Stimulated activated CD8-positive, alpha-beta memory T cell treated with anti-CD3 and anti-CD28 coated beads, Interleukin-4, amount 100 ng/mL, for 4 hours (primary cell): ENCODE measurements at places on chromosomes 5 and 9.
A peak's percentile ranks its signal among the peaks of the same experiment; 100 is the strongest.

DNA sequence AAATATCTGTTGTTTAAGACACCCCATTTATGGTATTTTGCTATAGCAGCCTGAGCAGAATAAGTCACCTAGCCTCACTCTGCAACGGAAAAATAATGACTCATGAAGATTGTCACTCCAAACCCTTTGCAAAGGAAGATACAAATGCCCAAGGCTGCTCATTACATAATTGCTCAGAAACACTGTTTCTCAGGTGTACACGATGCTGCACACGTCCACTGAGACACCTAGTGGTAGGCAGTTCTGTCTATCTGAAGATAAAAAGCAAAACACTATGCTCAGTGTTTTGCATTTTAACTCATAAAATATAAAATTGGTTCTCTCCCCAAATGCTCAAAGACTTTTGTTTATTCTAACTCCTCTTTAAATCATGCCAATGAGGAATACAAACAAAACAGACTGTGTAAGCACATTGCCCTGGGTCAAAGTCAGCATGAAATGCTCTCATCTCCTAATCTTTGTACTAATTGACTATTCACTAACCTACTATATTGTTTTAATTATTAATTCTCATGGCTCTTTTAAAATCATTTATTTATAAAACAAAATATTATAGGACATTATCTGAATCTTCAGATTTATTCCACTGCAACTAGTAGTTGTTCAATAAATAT is 7.7 kb upstream of the TSLP start:
- DNase-seq, result no peak

DNA sequence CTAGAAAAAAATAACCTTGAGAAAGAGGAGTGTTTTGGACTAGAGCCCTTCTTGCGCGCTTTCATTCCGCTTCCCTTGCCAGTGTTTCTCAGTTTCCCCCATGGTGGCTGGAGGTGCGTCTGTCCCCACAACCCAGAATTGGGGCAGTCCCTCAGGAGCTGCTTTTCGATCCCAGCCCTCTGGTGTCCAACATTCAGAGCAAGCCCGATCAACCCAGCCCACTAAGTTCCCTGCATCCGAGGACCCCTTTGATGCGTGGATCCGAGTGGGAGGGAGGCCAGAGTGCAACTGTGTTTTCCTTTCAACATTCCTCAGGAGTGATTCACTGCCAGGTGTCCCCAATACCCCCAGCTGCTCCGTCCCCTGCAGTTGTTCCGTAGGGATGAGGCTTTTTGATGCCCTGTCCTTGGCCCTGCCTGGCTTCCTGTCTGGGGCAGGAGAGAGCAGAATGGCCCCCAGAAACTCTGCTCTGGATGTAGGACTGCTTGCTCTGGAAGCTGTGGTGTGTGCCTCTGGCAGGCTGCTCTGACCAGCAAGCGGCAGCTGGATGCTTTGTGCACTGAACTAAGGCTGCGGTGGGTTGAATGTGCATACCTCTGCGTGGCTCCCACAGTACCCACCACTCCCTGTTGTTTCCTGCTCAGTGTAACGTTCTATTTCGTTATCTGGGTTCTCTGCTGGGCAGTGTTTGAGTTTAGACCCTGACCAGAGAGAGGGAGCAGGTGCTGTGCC is 117.5 kb downstream of the BOD1 start:
- no peak for DNase-seq

DNA sequence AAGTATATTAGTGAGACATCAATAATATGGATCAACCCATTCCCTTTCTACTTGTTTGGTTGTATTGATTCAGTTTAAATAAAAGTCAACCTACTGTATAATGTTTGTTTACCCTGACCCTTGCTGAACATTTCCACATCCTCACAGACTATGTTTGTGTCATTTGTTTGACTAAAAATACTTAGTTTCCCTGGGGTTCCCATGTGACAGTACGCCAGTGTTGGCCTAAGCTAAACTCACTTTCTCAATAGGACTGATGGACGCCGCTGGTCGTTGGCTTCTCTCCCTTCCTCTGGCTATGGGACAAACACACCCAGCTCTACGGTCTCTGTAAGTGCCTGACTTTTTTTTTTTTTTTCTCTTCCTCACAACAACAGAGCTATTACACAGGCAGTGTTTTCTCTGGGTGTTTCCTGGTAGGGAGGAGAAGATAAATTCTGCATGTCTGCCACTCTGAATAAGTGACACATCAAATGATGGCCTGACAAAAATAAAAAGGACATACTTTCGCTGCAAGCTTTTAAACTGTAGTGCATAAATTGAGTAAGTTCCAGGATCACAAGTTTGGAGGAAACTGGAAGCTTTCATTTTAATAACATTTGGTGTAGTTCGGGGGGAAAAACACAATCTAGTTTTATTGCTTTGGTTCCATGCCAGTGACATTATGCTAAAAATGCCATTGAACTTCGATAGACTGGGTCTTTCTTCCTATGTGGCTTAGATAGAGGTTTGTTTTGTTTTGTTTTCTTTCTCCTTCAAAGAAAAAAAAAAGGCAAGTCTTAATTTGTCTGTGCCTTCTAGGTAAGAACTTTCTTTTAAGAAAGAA is 101.0 kb downstream of the CD180 start:
- DNase-seq, result no peak

- DNase-seq, result no peak
Measured at GRCh38 chr9:86778761-86779160, 168.5 kb downstream of the GAS1 start.

GRCh38 chr5:65925044-65925600 is 1.3 kb upstream of the ERBIN start:
- DNase-seq, result peak; percentile 62

DNA sequence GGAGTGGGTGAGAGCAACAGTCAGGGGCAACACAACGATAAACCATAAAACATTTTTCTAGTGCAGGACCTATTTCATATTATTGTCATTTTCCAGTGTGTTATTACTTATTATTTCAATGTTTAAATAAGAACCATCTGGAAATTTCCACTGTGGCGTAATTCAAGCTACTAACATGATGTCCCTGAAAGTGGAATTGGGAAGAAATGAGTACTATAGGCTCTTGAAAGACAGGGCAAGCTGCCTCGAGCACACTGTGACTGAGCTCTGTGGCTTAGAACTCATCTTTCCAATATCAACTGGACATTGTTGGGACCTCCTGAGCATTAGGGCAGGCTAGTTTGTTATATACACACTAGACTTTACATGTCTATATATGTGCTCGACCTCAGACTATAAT is 182.9 kb upstream of the RIOK2 start:
- no peak for DNase-seq

DNA sequence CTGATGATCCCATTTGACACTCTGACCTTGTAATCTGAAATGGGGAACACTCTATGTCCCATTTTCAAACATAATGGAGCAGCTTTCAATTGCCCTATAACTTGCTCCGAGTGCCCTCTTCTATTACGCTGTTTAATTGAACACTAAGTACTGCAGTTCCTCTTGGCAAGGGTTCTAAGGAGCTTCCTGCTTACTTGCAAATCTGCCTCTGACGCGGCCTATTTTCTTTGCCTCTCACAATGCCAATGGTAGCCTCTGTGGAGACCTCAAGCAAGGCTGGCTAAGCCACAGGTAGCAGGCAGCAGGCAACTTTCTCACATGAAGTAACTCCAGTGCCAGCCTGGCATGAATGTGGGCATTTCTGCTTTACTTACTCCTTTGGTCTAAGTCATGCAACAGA is 443.4 kb upstream of the TRPC7 start:
- DNase-seq, result no peak

- no peak for DNase-seq
Measured at GRCh38 chr5:176994460-176995121, 12.0 kb downstream of the UIMC1 start.

DNA sequence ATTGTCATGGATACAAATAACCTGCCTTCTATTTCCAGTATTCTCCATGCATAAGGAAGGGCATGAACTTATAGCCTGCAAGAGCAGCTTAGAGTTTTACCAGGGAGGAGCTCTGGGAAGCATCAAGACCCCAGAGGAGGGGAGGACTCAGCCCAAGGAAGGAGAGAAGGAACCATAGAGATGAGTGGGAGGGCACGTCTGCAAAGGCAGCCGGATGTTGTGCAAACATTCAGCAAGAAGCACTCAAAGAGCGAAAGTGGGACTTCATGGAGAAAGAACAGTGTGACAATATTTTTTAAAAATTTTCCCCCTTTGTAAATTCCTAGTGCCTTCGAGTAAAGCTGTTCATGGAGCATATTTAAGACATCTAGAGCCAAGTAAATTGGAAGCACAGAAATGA is 270.1 kb upstream of the PTGER4 start:
- DNase-seq, result no peak
